Thyroid gland (tissue), 4 donors: ENCODE measurements at places on chromosomes 5 and 9. TPM values are rescaled to one million over a fixed set of nuclear protein-coding genes. Genes with fewer than 3 reads are reported as not detected.

DNA sequence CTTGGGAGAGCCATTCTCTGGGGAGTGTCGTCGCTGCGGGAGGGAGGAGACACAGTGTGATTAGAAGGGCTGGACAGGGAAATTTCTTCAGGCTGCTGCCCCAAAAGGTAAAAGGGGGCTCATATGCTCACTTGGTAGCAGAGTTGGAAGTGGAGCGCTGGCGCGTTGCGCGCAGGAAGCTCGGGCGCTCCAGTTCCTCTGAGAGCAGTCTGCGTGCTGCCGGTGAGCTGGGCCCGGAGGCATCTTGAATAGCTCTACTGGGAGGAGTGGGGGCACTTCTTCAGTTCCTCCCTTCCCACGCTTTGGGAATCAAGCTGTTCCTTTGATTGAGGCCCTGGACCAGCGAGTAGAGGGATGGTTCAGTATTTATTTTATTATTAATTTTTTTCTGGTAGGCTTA, 2.7 kb downstream of the RXFP3 start:
- no peak for DNase-seq
- H3K4me3 ChIP-seq: no peak overlapping the region
- peaks cover 18% of the 10 kb centered on the region for H3K27me3 ChIP-seq
- no peak overlapping the region for H3K27ac ChIP-seq
- no peaks in the 10 kb centered on the region for H3K36me3 ChIP-seq

LHX3 gene
- total RNA-seq: not detected

- no peak overlapping the region for H3K4me3 ChIP-seq
- no peaks in the 10 kb centered on the region for H3K27me3 ChIP-seq
- H3K36me3 ChIP-seq: no peaks in the 10 kb centered on the region
- DNase-seq: peak; percentile 5
- no peak overlapping the region for H3K27ac ChIP-seq
- H3K4me1 ChIP-seq: no peaks in the 10 kb centered on the region
Measured at GRCh38 chr5:4905674-4906520, 234.2 kb upstream of the ADAMTS16 start.

GRCh38 chr5:118249386-118249785, 739.0 kb downstream of the DTWD2 start:
- no peak overlapping the region for H3K27ac ChIP-seq
- no peaks in the 10 kb centered on the region for H3K4me1 ChIP-seq
- no peaks in the 10 kb centered on the region for H3K36me3 ChIP-seq
- H3K4me3 ChIP-seq: no peak overlapping the region
- H3K27me3 ChIP-seq: no peaks in the 10 kb centered on the region

UBAP1 gene
- 44.3 TPM for total RNA-seq

- no peaks in the 10 kb centered on the region for H3K27me3 ChIP-seq
- no peaks in the 10 kb centered on the region for H3K36me3 ChIP-seq
- DNase-seq: peak; percentile 5
- H3K27ac ChIP-seq: no peak overlapping the region
- H3K4me1 ChIP-seq: no peaks in the 10 kb centered on the region
- H3K4me3 ChIP-seq: no peak overlapping the region
Measured at GRCh38 chr5:113223831-113224604, 210.8 kb downstream of the TSSK1B start.

LRRC8A gene
- 56.3 TPM for total RNA-seq

DNA sequence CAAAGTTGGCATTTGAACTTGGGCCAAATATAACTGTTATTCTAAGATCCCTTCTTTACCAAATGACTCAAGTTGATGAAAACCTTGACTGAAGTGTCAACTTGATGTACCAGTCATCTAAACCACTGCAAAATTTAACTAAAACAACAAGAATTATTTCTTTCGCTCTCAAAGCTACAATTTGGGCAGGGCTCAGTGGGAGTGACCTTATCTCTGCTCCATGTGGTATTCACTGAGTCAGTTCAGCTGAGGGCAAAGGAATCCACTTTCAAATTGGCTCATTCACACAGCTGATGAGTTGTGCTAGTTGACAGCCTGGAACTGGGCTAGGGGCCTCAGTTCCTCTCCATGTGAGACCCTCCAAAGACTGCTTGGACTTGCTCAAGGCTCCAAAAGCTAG, 166.3 kb downstream of the RORB start:
- H3K27me3 ChIP-seq: no peaks in the 10 kb centered on the region
- no peak for DNase-seq
- no peak overlapping the region for H3K27ac ChIP-seq
- H3K36me3 ChIP-seq: no peaks in the 10 kb centered on the region
- H3K4me1 ChIP-seq: no peaks in the 10 kb centered on the region
- H3K4me3 ChIP-seq: no peak overlapping the region

SPZ1 gene
- not detected for total RNA-seq
